ENCODE measurements at places on chromosomes 11 and 22.

- DNase-seq = no peak
Measured at GRCh38 chr11:72446929-72447769, 12.8 kb upstream of the CLPB start.

DNA sequence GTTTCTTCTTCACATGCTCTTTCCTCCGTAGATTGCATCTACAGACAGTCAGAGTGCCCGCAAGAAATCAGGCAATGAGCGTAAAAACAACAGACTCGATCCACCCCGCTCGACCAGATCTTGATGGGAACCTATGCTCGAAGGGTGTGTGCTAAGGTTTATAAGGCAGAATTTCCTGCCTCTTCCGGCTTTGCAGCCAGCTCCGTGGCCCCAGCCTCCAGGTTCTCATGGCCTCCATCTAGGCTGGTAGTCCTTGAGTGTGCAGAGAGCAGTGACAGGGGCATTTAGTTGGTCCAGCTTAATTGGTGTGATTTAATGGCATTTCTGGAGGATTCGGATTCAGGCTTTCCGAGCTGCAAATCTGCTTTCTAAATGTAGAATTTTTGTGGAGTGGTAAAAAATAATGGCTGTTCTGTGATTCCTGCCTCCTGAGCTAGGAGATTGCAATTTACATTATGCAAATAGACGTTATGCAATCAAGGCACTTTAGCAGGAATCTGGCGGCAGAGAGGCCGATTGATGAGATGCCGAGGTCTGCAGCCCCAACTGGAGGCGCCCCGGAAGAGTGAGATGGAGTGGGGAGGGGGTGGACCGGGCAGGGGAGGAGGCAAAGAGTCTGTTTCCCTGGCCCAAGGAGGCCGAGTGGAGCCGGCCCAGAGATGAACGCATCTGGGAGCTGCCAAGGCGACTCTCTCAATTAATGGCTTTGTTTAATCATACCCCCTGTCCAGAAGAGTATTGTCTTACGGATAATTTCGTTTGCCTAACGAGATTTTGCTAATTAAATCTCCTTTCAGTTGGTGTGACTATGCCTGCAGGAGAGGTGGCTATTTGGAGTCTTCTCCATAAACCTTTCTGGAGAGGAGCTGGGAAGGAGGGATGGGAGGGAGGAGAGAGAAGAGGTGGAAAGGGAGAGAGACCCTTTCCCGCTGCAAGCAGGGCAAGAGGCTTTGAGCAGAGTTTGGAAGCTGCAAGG, 75.3 kb downstream of the PKNOX2 start:
- no peak for DNase-seq

DNA sequence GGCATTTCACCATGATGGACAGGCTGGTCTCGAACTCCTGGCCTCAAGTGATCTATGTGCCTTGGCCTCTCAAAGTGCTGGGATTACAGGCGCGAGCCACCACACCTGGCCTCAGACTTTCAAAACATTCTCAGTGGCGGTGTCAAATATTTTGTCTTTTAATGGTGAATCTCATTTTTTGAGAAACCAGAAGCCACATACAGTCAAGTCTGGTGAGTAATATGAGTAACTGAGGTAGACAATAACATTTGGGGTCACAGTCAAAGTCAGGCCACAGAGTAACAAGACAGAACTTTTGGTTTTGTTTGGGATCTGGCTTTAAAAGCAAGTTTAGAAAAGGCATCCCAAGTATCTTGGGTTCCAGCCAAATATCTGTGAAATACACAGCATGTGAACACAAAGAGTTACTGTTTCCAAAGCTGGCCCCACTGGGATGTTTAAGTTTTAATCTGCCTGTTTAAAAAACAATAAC, 5.6 kb upstream of the TMA7B start:
- no peak for DNase-seq

GRCh38 chr11:83007477-83007876, 64.2 kb downstream of the RAB30 start:
- DNase-seq = no peak

DNA sequence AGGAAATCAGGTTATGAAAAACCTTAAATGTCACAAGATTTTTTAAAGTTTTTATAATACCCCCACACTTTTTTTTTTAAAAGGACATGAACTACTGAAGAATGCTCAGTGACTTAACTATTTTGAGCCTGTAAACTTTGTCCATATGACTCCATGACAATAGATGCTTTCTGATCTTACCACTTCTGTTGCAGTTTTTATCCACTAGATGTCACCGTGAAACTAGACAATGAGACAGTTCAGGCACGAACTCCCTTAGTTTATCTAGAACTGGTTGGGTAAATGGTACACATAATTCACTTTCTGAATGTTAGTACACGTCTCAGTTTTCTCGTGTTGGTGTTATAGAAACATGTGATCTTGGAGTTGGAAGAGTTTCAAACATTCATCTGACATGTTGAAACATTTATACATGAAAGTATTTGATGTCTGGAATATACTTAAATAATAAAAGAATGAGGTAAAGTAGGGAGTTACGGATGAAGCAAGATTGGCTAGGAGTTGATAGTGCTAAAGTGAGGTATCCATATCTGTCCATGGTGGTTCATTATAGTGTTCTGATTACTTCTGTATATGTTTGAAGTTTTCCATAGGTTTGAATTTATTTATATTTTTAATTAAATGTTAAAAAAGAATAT, 8.1 kb downstream of the CCDC15 start:
- no peak for DNase-seq

GRCh38 chr22:21012446-21013407, 2.2 kb upstream of the P2RX6 start:
- no peak for DNase-seq

DNA sequence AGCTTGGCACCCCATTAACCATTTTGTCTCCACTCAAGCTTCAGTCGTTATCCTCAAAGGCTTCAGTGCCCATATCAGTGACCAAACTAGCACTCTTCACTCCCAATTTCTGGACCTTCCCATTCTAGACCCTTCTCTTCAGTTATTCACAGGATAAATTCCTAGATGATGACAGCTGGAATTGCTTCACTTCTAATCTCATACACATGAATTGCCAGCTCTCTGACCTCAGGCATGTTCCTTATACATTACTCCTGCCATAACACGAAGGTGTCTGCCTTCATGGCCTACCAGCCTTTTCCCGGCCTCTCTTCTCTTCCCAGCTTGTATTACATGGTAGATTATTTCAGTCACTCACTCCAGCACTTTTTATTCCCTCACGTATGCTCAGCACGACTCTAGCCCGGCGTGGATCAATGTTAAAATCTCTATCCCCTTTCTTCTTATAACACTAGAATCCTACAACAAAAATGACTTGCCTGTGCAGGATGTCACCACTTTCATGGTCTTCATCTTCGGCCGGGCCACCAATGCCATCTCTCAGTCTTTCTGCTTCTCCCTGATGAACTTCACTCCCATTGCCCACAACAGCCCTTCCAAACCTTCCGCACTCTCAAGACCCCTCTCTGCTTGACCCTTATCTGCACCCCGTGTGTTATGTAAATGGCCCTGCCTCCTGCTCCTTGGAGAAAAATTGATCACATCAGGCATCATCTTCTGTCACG, 36.9 kb downstream of the EIF3F start:
- no peak for DNase-seq

GRCh38 chr11:95559899-95560298, 229.7 kb downstream of the FAM76B start:
- DNase-seq = no peak

GRCh38 chr11:132125988-132126871, 755.8 kb downstream of the NTM start:
- DNase-seq = no peak

- DNase-seq = no peak
Measured at GRCh38 chr11:121349790-121350189, 57.2 kb downstream of the SC5D start.

DNA sequence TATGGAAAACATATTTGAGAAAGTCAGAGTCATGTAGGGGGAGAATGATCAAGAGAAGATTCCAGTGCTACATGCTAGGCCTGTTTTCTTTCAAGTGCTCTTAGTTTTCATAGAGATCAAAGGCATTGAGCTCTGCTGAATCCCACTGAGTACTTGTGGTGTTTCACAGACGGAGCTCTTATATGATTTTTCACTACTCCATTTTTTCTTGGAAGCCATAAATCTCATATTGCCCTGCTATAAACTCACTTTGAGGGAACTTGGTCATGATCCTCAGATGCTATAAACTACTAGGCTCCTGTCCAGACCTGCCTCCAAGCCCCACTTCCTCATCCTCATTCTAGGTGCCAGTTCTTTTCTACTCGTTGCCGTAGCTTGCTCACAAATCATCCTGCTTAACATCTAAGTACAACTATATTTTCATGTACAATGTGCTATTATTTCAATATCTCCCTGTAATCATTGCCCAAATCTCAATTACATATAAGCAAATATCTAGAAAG, 180.8 kb upstream of the CCDC179 start:
- no peak for DNase-seq

GRCh38 chr11:26851696-26852095, 129.8 kb upstream of the SLC5A12 start:
- DNase-seq = no peak

GRCh38 chr11:65744026-65744698, 23.6 kb upstream of the RNASEH2C start:
- DNase-seq = no peak

DNA sequence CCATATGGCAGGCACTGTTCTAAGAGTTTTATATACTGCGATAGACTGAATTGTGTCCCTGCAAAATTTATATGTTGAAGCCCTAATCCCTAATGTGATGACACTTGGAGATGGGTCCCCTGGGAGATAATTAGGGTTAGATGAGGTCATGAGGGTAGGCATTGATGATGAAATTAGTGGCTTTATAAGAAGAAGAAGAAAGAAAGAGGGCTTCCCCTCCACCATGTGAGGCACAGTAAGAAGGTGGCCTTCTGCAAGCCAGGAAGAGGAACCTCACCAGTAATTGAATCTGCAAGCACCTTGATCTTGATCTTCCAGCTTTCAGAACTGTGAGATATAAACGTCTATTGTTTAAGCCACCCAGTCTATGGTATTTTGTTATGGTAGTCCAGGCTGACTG, 46.6 kb upstream of the TENM4 start:
- DNase-seq = no peak

DNA sequence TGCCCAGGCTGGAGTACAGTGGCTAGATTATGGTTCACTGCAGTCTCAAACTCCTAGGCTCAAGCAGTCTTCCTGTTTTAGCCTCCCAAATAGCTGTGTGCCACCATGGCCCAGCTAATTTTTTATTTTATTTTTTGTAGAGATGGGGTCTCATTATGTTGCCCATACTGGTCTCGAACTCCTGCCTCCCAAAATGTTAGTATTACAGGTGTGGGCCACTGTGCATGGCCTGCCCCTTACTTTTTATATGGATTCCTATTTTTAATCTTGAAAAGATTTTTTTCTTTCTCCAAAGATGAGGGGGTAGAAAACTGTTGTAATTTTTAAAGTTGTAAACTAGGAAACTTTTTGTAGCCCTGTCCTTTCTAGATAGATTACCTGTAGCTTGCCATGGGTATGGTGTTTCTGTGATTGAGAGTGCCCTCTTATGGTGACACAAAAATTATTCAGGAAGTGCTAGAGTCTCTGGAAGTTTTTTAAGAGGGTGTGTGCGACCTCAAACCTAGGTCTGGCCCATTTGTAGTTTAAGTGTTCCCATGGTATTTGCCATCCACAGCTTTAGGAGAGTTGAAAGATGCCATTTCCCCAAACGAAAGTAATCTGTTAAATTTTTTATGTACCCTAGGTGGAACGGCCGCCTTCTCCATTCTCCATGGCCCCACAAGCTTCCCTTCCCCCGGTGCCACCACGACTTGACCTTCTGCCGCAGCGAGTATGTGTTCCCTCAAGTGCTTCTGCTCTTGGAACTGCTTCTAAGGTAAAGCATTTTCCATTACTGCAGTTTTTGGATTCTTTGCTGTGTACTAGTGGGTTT, 32.4 kb downstream of the MCAM start:
- DNase-seq = no peak

GRCh38 chr22:45226503-45227186, 14.0 kb downstream of the KIAA0930 start:
- no peak for DNase-seq

DNA sequence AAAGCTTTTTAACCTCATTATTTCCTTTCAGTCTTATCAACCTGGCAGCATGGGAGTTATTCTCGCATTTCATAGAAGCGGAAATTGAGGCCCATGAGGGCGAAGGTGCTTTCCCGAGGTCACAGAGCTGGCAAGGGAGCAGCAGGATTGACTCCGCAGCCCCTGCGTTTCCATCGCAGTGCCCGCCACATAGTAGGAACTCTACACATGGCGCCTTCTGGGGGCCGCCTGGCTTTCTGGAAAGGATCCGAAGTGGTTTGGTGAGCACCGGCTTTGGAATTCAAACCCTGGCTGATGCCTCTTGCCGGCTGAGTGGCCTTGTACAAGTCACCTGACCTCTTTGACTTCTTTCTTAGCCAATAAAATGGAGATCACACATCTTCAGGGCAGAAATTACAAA, 93.4 kb downstream of the CEP164 start:
- DNase-seq = no peak

DNA sequence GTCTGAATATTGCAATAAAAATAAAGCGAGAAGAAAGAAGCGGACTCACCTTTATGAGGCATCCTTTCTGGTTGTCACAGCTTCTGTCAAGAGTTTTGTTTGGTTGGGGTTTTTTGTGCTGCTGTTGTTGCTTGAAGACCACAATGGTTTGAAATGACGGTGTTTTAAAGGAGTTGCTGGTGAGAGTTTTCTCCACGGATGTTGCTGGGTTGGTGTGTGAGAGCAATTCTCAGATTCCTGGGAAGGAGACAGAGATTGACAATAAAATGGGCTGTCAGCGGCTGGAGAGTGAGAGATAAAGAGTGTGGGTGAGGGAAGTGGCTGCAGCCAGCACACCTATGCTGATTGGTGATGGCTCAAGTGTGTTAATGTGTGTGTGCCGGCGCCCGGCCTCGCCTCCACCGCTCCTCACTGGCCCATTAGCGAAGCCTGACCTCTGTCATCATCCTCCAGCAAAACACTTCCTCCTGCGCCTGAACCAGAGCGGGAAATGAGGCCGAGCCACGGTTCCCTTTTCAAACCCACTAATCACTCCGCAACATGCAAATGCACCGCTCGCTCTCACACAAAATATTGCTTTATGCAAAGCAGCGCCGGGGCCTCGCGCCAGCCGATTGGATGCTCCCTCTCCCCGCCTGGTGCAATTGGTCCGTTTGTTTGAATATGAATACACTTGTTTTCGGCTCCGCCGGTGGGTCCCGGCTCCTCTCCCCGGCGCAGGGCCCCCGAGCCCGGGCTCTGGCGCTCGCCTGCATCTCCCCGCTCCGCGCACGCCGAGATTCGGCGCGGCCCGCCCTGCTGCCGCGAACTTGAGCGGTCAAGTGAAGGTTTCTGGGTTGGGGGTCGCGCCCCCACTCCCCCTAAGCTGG, at the start of gene PAX6:
Gene PAX6 (minus strand): TSS at position 544 of the 869 bp plus-strand sequence. CDS start 4,911 bp downstream, outside the sequence.
- DNase-seq = no peak

- DNase-seq = peak; percentile 30
Measured at GRCh38 chr11:124799348-124800225, 619 bp downstream of the MSANTD2 start.

All from activated naive CD4-positive, alpha-beta T cell (primary cell).